ENCODE measurements at places on chromosomes 2 and 18.
A peak's percentile ranks its signal among the peaks of the same experiment; 100 is the strongest.

GRCh38 chr2:235808366-235808765 is 314.5 kb downstream of the AGAP1 start:
- no peak for DNase-seq

- DNase-seq, result no peak
Observed at GRCh38 chr2:40372283-40372985, 79.5 kb downstream of the SLC8A1 start.

- peak; percentile 64 for DNase-seq
Observed at GRCh38 chr2:135607561-135607960, 76.3 kb downstream of the R3HDM1 start.

DNA sequence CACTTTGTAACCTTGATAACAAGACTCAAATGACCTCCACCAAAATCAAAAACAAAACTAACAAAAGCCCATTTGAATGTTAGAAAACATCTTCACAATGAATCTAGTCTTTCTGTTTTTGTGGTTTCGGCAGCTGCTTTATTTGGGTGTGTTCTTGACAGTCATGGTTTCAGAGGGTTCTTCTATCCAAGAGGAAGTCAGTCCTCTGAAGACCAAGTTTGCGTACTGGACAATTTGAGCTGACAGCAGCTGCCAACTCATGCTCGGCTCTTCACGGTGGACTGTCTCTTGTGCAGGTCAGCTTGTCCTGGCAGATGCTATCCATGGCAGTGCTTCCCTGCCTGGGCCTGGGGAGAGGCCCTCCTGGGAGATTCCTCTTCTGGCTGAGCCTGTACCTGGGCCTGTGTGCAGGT is 91.0 kb downstream of the TMEM17 start:
- DNase-seq, result no peak

DNA sequence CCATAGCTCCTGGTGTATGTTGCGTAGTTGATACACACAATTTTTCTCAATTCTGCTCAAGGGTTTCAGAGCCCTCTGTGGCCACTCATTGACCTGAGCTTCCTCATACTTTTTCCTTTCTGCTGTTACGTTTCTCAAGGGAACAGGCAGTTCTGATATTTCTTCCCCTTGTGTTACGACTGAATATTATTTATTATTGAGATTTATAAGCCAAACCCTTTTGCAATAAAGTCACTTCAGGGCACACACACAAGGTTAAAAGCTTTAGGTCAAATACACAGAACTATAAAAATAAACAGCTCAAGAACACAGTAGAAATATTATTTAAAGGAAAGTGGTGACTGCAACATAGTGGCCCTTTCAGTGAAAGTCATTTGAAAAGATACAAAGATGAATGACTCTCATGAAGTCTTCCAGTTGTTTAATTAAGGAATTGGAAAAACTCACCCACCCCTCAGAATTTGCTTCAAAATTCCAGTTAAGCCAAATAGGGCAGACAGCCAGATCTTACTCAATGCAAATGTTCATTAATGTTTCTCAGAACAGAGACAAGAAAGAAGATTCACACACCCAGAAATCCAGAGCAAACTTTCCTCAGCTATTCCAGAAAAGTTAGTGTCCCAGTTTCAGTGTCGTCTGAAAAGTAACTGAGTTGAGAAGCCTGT is 179.7 kb downstream of the TRIB2 start:
- DNase-seq, result no peak

DNA sequence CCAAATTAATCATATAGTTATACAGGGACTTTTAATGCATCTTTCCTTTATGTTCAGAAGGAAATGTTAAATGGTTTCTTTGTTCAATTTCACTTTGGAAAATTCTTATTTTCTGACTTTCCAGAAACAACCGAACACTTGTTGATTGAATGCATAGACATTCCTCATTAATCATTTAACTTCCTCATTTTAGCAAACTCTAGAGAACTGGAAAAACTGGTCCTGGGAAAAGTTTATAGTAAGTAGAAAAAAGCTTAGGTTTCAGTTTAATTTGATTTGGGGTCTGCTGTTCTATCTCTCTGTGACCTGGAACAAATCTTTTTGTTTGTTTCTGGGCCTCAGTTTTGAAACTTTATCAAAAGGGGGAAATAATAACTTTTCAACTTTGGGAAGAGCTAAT is 320.4 kb downstream of the CMPK2 start:
- peak; percentile 7 for DNase-seq

GRCh38 chr2:44392338-44392943 is 30.7 kb downstream of the CAMKMT start:
- DNase-seq, result peak; percentile 19

DNA sequence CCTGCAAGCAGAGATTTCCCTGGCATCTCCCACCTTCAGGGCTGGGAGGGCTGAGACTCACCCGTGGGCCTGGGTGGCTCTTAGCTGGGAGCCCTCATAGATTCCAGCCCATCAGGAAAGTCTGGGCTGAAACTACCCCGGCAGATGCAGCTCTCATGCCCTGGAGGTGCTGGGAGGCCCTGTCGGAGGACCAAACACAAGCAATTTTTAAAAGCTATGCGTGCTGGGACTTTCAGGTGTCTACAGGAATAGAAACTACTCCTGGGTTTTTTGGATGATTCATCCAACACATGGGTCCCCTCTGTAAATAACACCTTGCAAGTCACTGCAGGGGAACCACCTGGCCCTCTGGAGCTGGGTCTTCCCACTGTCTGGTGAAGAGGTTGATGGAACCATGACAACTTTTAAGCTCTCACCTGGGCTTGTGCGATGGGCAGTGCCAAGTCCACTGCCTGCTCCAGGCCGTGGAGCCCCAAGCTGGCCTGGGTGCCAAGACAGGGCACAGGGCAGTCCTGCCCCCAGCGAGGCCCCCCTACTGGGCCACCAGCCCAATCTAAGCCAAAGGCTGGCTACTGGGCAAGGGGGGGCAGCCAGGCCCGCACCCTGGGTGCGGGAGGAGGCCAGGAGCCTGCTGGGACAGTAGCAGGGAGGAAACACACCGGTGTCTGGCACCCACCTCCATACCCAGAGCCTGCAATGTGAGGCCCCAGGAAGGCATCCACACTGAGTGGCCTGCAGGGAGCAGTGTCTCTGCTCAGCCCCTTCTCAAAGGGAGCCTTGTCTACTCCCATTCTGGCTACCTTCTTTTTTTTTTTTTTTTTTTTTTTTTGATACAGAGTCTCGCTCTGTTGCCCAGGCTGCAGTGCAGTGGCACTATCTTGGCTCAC is 1.1 kb upstream of the GPR55 start:
- DNase-seq, result no peak

- peak; percentile 14 for DNase-seq
Observed at GRCh38 chr2:15939854-15940660, at the start of gene MYCN. Gene MYCN (plus strand): TSS chr2:15940550. CDS start chr2:15942065, 1,515 bp downstream.

DNA sequence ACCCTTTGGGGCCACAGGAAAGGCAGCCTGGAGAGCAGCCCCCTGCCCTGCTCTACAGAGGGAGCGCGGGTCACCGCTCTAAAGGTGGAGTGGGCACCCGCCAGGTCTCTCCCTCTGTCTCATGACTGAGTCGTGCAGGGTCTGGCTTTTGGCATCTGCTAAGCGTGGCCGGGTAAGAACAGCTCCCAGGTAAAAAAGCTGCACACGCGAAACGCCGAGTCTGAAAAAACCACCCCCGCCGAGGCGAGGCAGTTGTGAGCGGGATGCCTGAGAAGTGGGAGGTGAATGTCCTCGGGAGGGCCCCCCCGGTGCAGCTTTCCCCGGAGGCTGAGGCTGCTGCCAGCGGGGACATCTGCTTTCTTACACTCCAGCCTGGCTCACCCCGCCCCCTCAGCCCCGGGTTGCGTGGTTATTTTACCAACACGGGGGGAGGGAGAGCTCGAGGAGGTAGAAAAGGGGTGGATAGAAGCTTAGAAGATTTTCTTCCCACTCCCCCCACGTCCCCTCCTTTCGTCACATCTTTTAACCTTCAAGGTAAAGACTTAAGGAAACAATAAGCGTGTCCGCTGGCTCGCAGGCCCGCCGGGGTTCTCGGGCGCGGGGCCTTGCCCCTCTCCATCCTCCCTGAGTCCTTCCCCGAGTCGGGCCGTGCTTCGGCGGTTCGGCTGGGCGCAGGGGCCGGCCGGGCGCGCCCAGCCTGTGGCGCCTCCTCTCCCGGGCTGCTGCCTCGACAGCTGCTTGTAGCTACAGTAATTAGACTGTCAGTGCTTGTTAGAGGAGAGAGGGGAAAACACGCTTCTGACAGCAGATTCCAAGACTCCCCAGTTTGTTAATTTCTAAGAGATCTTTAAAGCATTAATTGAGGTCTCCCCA is 70.6 kb upstream of the PSMD14 start:
- no peak for DNase-seq

DNA sequence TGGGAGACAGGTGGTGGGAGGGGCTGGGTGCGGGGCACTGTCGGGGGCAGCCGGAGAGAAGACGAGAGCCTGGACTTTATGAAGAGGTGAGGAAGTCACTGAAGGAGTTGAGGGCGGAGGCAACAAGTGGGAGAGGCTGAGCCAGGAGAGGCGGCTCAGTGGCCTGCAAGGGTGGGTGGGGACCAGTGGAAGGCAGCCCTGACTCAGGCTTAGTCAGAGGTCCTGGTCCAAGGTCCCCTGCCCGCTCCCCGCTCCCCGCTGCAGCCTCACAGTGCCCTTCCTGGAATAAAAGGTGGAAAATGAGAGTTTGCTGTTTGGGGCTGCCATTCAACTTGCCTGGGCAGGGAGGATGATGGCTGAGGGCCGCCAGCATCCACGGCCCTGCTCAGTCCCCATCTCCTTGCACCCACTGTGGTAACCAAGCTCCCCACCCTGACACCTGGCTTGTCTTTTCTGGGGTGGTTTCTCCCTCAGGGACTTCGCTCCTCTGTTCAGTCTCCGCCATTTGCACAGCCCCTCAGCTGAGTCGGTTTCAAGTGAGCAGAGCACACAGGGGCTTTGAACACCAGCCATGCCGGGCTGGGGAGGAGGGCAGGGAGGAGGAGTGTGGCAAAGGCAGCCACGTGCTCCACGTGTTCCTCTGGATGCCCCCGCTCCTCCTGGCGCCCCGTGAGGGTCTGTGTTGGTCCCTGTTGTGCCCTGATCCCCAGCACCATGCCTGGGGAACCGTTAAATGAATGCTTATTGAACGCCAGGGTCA is 13.7 kb upstream of the RALB start:
- peak; percentile 86 for DNase-seq

DNA sequence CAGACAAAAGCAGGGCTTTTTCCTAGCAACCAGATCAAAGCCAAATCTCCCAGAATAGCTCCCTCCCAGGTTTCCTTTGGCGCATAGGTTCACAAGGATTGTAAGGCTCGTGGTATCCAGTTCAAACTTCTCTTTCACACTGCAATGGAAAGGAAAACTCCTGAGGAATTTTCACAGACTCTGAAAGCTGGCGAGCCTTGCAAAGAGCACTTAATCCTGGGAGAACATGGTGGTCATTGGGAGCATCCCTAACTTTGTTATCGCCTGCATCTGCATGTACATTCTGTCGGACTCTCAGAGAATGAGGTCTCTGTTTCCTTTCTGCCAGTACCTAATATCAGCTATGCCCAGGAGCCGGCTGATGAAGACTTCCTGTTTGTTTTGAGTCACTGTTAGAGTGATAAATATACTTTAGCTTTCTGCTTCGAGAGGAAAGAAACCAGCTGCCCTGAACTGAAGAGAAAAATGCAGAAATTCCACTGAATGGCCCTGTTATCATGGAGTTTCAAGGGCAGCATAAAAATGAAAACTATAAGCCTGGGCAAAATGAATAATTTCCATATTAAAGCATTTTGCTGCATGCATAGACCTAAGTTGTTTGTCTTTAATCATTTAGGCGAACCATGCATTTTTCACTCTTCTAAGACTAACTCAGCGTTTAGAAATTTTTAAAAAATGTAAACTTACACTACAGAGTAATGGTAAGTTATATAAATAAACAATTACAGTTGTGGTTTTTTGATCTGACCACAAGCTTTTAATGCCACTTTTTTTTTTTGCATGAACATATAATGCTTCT is 76.4 kb upstream of the ZEB2 start:
- DNase-seq, result peak; percentile 54

- peak; percentile 14 for DNase-seq
Observed at GRCh38 chr18:68263481-68263880, 451.4 kb downstream of the TMX3 start.

- peak; percentile 87 for DNase-seq
Observed at GRCh38 chr2:184646177-184646576, 47.8 kb downstream of the ZNF804A start.

- no peak for DNase-seq
Observed at GRCh38 chr2:71674158-71674851, 220.9 kb downstream of the DYSF start.

GRCh38 chr2:25418944-25419677 is 77.4 kb upstream of the DNMT3A start:
- DNase-seq, result no peak

GRCh38 chr18:50117863-50118262 is 77.1 kb downstream of the MYO5B start:
- DNase-seq, result peak; percentile 65

Measured in renal cortical epithelial cell (primary cell).